Ureter (tissue), 1 donor: ENCODE measurements at places on chromosomes 6 and 20.

- DNase-seq = no peak
Observed at GRCh38 chr20:57310821-57311514, 18.6 kb upstream of the SPO11 start.

DNA sequence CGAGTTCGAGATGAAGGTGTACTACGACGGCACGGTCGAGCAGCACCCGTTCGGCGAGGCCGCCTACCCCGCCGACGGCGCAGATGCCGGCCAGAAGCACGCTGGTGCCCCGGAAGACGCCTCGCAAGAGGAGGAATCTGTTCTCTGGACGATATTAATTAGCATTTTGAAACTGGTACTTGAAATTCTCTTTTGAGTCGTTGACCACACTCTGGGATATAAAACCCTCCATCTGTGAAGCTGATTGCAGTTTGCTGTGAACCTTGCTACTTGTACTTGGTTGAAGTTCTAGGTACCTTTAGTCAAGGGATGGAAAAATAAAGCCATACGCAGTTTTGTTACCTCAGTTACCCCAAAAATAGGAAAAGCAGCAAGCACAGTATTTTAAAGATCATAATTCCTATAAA is 917 bp downstream of the C6orf120 start:
- DNase-seq = no peak

DNA sequence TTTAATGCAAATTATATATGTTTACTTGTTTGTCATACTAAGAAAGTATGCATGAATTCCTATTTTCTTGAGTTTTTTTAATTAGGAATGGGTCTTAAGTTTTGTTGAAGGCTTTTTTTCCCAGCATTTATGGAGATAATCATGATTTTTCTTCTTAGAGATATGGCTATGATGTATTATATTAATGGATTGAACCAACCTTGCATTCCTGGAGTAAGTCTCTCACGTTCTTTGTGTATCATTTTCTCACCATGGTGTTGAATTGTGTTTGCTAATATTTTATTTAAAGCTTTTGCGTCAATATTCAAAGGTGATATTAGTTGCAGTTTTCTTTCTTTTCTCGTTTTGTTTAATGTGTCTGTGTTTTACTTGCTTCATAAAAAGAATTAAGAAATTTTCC is 48.4 kb upstream of the SLC35D3 start:
- DNase-seq = no peak

DNA sequence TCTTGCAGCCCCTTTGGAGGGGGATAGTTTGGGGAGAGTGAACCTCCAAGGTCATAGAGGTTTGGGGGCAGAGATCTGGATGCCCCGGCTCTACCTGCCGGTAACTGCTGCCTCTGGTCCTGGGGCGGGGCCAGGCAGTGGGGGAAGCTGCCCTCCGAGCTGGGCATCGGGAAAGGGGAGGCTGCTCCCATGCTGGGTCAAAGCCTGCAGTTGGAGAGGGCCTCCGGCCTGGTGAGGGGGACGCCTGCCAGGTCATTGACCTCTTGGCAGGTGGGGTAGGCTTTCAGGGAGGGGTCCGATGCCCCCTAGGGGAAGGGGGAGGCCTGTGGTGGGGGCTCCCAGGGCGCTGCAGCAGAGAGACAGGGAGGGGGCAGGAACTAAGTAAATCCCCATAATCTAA is 7.1 kb downstream of the COL11A2 start:
- DNase-seq = no peak

DNA sequence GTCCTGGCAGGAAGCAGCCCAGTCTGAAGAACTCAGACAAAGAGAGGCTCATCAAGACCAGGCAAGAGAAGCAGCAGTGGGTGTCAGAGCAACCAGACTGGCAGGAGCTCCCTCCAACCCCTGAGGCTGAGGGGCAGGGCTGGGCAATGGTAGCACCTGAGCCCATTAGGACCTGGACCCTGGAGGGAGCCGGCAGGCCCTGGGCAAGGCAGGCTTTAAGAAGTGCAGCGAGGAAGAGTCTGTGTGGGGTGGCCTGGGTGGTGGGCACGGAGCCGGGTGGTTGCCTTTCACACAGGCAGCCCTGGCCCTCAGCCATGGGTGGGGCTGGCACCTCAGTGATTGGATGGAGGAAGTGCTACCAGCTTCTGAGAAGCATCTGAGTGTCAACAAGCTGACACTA is 33.1 kb upstream of the IRF4 start:
- no peak for DNase-seq

- DNase-seq = no peak
Observed at GRCh38 chr6:134930463-134930862, 19.4 kb downstream of the ALDH8A1 start.
